Activated CD4-positive, alpha-beta T cell treated with anti-CD3 and anti-CD28 coated beads, Interleukin-2, Interleukin-6, amounts not matched to agents 100 ng/mL and 50 ng/mL, durations not matched to agents 16 hours and 8 hours (primary cell): ENCODE measurements at places on chromosomes 13 and 19.
A peak's percentile ranks its signal among the peaks of the same experiment; 100 is the strongest.

GRCh38 chr13:73462241-73462640, 403.4 kb downstream of the KLF5 start:
- DNase-seq: no peak

GRCh38 chr13:113064534-113065405, 40.8 kb upstream of the F7 start:
- no peak for DNase-seq

DNA sequence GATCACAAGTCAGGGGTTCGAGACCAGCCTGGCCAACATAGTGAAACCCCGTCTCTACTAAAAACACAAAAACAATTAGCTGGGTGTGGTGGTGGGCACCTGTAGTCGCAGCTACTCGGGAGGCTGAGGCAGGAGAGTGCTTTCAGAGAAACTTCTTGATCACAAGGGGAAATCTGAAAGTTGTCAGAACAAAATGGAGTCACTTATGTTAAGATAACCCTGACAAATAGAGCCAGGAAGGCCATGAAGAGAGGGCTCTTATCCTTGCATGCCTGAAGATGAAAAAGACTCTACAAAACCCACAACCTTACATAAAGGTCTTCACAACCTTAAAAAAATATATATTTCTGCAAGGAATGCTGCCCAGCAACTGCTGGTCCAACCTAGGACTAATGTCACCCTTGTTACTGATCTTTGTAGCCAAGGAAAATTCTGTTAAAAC, 1.2 kb downstream of the CARD8 start:
- DNase-seq: no peak

- DNase-seq: no peak
These were observed 38.6 kb downstream of the TNFRSF19 start for GRCh38 chr13:23608701-23609413.

GRCh38 chr13:50686551-50686950, 156.9 kb downstream of the DLEU7 start:
- peak; percentile 2 for DNase-seq

DNA sequence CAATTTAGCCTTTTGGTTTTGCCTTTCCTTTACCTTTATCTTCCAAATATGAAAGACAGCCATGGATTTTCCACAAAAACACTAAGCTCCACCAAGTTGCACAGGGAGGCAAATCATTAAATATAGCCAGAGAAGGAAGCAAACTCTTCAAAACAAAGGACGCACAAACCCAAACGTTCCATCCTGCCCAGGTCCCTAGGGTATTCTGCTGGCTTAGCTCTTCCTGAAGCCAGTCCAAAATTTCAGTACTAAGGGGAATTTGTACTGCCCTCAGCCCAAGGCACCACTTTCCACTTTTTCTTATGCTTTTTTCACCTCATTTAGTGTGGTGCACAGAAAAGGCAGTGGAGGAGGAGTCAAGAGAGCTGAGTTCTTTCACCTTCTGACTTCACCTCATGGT, 169.9 kb downstream of the FLT1 start:
- DNase-seq: no peak

- peak; percentile 15 for DNase-seq
These were observed 2.0 kb downstream of the KLF2 start for GRCh38 chr19:16326401-16327168.

GRCh38 chr19:49057636-49058234, at the start of gene CGB7:
TSS of gene CGB7 (minus strand) at chr19:49057749. CDS start at chr19:49055375, 2,374 bp downstream.
- peak; percentile 32 for DNase-seq

- DNase-seq: no peak
These were observed 80.0 kb downstream of the KDM4B start for GRCh38 chr19:5048727-5049553.

DNA sequence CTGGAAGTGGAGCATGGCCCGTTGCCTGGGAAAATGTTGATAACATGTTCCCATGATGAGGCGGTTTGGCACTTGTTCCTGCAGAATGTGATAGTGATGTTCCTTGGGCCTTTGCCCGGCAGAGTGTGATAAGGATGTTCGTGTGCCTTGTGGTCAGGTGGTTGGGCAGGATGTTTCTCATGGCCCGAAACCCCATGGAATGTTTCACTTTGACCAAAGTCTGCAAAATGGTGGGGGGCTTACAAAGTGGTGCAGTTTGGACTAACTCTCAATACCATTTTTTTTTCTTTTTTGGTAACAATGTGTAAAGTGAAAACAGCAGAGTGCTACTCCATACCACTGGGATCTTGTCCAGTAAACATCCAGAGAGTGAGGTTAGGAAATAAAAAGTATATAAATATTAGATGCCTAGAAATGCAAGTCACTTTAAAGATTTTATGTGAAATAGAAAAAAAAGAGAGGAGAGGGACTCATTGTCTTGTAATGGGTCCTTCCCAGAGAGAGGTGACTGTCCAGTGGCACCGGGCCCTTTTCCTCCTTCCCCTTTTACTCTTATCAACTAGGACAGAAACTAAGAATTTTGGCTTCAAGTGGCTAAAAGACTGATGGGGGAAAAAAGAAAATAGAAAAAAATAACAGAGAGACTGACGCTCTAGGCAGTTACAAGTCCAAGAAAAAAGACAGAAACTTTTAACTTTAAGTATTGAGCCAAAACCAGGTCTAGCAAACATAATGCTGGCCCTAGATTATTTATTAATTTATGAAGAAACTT, 5.7 kb downstream of the FPR3 start:
- no peak for DNase-seq

DNA sequence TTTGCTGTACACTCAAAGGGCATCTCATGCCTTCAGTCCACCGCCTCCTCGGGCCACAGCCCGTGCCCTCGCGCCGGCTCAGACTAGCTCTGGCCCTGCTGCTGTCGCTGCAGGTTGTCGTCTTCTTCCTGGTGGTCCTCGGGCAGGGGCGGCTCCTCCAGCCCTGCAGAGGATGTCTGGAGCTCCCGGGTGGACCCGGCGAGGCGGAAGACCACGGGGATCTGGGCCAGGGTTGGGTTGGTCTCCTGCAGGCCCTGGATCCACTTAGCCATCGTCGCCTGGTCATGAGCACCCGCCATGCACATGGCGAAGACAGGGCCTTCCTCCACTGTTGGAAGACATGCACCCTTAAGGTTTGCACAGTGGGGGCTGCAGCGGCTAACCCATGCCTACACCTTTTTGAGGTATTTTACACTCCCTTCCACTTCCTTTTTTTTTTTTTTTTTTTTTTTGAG, 489 bp upstream of the ZNF653 start:
- DNase-seq: no peak

DNA sequence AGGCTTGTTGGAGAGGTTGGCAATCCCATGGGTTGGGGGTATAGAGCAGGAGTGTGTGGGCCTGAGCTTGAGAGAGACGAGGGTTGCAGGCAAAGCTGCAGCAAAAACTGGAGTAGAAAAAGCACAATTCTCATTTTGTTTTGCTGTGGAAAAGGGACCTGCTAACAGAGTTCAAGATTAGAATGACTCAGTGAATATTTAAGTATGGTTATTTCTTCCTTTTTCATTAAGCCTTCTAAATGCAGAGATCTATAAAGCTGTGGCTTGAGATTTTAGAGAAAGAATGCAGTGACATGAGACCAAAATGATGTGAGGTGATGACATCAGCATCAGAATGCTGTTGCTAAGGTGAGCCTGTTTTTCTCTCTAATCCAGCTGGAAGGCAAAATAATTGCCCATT, 10.8 kb upstream of the MBNL2 start:
- DNase-seq: no peak

DNA sequence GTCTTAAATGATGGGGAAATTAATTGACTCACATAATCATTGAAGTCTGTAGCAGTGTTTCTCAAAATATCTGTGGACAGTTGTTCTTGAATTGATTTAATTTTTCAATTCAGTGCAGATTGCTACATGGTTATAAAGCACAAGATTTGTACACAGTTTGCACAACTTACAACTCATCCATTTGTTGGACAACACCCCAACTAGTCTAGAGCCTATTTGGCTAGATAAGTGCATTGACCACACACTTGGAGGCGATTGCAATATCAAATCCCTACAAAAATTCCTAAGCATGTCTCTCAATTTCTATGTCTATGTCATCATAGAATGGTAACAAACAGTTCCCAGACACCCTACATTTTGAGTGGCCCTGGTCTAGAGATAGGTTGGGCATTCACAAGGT, 48.0 kb upstream of the IPO5 start:
- no peak for DNase-seq

DNA sequence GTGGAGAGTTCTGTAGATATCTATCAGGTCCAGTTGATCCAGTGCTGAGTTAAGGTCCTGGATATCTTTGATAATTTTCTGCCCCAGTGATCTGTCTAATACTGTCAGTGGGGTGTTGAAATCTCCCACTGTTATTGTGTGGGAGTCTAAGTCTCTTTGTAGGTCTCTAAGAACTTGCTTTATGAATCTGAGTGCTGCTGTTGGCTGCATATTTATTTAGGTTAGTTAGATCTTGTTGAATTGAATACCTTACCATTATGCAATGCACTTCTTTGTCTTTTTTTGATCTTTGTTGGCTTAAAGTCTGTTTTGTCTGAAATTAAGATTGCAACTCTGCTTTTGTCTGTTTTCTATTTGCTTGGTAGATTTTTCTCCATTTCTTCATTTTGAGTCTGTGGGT, 15.4 kb downstream of the AP1M1 start:
- no peak for DNase-seq

- no peak for DNase-seq
These were observed 133.9 kb upstream of the ARGLU1 start for GRCh38 chr13:106701771-106702341.

GRCh38 chr19:13060964-13061927, 41.4 kb downstream of the LYL1 start:
- peak; percentile 81 for DNase-seq

- peak; percentile 38 for DNase-seq
These were observed 31.2 kb downstream of the GADD45B start for GRCh38 chr19:2507109-2507508.

DNA sequence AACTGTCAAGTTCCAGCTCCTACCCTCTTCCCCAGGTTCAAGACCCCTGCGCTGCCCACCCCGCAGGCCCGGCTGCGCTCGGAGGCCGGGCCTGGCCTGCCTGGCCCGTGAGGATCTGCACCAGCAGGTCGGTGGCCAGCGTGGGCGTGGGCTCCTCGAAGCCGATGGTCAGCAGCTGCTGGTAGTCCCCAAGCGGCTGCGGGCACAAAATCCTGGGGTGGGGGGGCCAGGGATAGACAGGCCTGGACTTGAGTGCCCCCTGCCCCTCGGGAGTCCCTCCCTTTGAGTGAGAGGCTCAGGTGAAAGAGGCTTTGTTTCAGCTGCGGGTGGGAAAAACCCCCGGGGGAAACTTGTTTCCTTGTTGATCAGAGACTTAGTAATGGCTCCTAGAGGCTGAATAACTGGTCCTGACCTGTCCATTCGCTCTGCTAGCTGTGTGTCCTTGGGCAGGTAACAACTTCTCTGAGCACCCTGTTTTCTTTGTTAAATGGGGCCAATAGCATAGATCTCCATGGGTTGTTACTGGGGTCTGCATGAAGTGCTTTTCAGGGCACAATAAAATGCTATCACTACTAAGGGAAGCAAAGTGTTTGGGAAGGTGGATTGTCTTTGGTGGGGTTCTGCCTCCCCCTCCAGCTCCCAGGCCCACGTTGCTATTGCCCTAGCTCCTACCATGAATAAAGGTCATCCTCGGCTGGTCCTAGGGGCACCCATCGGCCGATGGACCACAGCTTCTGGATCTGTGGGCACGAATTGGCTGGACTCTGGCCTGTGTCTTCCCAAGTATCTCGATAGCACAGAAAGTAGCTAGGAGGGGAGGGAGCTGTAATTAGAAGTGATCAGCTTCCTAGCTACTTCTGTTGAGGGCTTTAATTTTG, 3.5 kb downstream of the C19orf67 start:
- DNase-seq: peak; percentile 31

DNA sequence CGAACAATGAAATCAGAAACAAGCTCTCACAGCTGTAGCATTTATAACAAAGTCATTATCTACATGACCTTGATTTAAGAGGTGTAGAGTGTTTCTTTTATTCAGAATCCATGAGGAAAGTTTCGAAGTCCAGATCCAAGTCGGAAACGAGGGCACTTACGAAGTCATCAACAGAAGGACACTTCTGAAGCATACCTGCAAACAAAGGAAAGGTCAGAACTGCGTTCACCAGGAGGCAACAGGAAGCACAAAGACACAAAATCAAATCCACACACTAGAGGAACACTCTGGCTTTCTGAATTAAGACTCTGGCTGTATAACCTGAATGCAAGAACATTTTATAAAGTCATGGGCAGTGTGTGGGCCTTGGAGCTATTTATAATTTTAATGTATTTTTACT, 158.9 kb downstream of the MIPEP start:
- DNase-seq: no peak

DNA sequence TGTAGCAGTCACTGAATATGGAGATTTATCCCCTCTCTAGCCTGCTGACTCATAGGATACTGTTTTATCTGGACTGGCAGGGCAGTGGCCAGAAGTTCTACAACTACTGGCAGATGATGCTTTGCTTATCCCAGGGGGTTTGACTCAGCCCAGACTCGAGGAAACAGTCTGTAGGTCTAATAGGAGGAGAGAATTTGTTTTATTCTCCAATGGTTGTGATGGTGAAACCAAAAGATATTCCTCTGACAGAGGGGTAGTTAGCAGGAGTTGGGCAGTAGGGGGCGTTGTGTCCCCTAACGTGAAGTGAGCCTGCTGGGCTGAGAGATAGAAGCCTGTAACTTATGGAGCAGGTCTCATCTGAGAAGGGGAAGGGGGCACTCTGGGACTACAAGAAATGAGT, 74.9 kb downstream of the WTIP start:
- DNase-seq: peak; percentile 22

GRCh38 chr13:24304620-24305019, 4.8 kb upstream of the C1QTNF9 start:
- no peak for DNase-seq

DNA sequence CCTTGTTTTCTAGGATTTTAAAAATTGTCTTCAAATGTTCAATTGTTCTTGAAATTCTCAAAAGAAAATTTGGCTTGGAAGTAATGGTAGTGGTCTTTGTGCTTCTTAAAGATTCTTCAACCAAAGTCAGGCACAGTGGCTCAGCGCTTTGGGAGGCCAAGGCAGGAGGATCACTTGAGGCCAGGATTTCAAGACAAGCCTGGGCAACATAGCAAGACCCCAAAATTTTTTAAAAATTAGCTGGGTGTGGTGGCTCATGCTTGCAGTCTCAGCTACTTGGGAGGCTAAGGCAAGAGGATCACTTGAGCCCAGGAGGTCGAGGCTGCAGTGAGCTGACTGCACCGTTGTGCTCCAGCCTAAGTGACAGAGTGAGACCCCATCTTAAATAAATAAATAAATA, 153.5 kb upstream of the ZNF507 start:
- no peak for DNase-seq

DNA sequence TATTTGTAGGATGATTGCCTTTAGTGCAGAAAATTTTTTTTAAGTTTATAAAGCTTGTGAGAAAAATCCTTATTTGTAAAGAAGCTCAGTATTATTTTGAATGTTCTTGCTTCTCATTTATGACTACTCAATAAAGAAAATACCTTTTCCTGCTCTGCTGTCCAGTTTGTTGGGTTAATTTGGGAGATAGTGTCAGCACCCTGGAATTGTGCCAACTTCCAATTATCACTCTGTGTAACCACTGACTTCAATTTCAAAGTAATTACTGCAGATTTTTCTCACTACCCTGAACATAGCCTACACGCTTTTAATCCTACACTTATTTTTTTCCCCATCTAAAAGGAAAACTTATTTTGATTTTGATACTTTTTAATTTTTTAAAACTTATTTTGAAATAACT, 93.1 kb downstream of the GGACT start:
- no peak for DNase-seq
